Activated T-helper 1 cell treated with anti-CD3 and anti-CD28 coated beads, Interleukin-2, amount 50 U/mL, for 16 hours (primary cell): ENCODE measurements at places on chromosomes 2 and 18.

DNA sequence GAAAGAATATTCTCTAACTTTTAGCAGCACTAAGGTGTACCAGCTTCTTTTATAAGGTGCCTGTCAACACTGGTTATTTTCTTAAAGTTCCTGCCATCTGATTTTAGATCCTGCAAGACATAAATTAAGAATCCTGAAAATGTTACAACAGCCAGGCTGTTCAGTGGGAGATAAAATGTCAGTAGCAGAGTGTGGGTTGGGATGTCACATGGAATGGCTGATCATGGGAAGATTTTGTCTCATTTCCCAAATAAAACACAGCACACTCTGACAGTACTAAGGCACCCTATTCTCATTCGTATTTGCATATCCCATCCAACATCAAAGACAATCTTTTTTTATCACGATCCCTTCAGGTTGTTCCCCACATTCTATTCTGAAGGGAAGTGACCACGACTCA is 2.4 kb upstream of the COX7A2L start:
- no peak for DNase-seq

DNA sequence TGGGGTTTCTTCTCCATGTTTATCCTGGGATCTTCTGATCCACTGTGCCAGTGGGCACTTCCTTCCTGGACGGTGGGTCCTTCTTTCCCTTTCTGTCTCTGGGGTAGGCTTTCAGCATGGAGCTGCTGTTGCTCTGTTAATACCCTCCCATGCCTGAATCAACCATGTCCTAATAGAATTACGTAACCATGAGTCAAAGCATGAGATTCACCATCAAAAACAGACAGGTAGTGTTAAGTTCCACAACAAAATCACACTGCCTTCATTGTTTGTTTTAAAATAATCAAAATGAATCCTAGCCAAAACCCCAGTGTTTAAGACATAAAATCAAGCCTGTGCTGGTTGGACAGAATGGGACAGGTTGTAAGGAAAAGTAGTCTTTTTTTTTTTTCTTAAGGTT is 37.5 kb downstream of the GNAL start:
- DNase-seq, result no peak

DNA sequence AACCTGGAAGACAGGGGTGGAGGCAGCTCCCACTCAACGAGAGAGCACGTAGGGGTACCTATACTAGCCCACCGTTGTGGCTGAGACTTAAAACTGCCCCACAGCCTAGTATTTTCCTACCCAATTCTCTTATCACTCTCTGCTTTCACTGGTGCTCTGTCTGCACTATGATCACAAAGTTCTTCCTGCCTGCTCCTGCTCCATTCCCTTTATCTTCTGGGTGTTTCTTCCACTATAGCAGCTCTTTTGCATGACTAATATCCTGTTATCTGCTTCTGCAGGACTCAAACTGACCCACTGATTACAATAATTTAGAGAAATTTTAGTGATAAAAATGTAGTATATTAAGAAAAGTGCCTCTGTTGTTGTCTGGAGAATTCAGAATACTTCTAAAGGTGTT is 184.8 kb downstream of the LRP1B start:
- no peak for DNase-seq

- no peak for DNase-seq
Observed at GRCh38 chr18:3679241-3679640, 229.3 kb downstream of the TGIF1 start.
